Activated CD8-positive, alpha-beta memory T cell treated with anti-CD3 and anti-CD28 coated beads for 1 hour (primary cell): ENCODE measurements at places on chromosomes 13 and 19.

- DNase-seq = no peak
Observed at GRCh38 chr19:35327642-35328041, 1.3 kb upstream of the CD22 start.

- DNase-seq = no peak
Observed at GRCh38 chr13:50529154-50529882, 314.2 kb downstream of the DLEU7 start.

GRCh38 chr13:103002279-103002678 lies 63.9 kb downstream of the SLC10A2 start:
- no peak for DNase-seq

- DNase-seq = no peak
Observed at GRCh38 chr13:79336966-79337365, 69.1 kb downstream of the RBM26 start.

GRCh38 chr13:87696458-87696857 lies 25.3 kb downstream of the SLITRK5 start:
- DNase-seq = no peak

- DNase-seq = no peak
Observed at GRCh38 chr19:46472592-46472991, 1.2 kb upstream of the PNMA8A start.

DNA sequence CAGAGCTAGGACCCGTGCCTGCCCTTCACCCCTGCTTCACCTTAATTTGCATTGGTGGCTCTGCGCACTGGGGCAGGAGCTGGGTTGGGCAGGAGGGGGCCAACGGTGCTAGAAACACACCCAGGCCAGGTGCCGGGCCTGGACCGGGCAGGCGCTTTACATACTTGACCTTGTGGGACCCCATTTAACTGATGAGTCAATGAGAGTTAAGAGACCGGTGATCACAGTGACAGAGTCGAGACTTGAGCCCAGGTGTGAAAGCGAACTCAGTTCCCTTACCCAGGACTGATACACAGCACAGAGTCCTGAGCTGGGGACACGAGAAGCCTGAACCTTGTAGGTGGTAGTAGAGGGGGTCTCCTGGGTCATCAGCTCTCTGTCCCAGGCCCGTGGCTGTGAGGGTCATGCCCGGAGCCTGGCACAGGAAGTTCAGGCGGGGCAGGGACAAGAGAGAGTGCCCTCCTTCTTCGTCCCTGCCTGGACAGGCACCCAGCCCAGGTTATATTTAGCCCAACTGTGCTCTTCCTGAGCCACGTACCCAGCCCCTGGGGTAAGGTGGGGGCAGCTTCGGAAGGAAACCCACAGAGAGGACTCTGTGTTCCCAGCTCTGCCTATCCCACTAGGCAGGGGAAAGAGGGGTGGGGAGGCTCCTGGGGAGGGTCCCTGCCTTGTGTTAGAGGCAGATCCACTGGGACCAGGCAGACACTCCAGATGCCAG lies 1.9 kb downstream of the PRX start:
- no peak for DNase-seq

DNA sequence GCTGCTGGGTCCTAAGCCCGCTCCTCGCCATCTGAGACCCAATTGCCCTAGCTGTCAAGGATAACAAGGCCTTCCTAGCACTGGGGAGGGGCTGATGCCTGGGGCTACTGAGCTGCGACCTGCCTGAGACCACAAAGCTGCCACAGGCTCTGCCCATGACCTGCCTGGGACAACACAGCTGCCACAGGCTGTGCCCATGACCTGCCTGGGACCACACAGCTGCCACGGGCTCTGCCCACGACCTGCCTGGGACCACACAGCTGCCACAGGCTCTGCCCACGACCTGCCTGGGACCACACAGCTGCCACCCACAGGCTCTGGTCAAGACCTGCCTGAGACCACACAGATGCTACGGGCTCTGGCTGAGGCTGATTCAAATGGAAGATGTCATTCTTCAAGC lies 54.8 kb downstream of the EPS15L1 start:
- DNase-seq = no peak

DNA sequence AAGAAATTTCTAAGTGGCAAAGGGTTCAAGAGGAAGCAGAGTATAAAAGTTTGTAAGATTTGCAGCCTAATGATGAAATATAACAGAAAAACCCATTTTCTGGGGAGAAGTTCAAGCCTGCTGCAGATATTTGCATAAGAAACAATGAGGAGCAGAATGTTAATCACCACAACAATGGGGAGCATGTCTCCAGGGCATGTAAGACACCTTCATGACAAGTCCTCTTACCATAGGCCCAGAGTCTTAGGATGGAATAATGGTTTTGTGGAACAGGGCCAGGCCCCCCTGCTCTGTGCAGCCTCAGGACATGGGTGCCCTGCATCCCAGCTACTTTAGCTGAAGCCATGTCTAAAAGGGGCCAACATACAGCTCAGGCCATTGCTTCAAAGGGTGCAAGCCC lies 809.0 kb upstream of the SLITRK5 start:
- DNase-seq = no peak

DNA sequence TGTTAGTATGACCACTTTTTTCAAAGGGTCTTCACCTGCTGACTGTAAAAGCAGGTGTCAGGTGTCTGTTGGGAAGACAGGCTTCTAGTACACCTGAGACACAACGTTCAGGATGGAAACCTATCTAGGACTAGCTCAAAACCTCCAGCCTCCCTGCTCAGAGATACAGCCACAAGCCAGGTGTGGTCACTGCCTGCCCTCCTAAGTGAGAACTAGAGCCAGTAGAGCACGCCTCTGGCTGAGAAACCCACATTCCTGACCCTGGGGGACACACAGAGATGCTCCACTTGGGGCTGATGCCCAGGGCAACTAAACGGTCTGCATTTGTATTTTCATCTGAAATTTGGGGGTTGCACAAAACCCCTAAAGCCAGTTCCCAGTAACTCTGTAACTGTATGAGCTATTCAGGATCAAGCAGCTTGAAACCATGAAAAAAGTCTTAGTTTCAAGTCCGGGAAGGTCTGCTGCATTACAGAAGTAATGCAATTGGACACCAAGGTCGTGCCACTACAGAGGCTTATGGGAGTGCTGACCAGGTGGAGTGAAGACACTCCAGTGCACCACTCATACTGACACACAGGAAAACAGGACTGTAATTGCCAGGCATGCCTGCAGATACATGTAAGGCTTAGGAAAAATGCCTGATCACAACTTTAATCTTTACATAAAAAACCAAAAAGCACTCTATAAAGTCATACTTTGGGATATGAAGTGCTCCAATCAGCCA lies 27.8 kb downstream of the ANKRD10 start:
- no peak for DNase-seq

DNA sequence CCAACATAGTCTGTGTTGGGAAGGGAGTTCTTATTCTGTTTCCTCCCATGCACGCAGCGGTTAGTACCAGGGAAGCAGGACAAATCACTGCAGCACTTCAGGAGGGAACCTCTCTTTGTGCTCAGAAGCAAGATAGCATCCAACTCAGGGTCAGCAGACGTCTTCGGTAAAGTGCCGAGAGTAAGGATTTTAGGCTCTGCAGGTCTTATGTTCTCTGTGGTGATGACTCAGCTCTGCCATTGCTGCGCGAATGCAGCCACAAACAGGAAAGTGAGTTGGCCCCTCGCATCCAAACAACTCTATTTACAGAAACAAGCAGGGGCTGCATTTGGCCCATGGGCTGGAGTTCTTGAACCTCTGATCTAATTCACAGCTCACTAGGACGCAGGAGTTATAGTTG lies 122.1 kb upstream of the SPATA13 start:
- DNase-seq = no peak

GRCh38 chr13:83508771-83509301 lies 373.4 kb downstream of the SLITRK1 start:
- no peak for DNase-seq

DNA sequence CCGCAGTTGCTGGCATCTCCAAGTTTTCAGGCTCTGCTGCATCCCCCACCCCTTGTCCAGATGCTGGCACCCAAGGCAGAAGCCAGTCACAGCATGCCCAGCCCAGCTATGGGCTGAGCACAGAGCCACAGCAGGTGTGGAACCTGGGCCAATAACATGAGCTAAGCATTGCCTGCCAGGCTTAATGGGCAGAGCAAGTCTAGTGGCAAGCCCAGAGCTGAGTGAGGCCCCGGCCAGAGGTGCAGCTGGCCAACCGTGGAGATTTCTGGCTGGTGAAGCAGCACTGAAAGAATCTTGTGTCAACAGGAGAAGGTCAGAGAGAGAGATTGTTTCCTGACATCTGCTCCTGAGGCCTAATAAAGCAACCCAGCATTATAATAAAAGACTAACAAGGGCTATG lies 111.0 kb downstream of the B3GLCT start:
- DNase-seq = no peak

DNA sequence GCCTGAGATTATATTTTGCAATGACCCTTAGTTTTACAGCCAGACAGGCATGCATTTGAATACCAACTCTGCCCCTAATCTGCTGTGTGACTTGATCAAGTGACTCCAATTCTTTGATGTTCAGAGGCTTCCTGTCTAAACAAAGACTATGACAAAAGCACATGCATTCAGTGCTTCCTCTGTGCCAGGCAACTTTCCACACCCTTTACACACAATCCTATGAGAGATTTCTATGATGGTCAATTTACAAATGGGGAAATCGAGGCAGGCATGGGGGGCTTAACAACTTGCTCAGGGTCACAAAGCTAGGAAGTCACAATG lies 3.7 kb upstream of the LYPD3 start:
- no peak for DNase-seq

DNA sequence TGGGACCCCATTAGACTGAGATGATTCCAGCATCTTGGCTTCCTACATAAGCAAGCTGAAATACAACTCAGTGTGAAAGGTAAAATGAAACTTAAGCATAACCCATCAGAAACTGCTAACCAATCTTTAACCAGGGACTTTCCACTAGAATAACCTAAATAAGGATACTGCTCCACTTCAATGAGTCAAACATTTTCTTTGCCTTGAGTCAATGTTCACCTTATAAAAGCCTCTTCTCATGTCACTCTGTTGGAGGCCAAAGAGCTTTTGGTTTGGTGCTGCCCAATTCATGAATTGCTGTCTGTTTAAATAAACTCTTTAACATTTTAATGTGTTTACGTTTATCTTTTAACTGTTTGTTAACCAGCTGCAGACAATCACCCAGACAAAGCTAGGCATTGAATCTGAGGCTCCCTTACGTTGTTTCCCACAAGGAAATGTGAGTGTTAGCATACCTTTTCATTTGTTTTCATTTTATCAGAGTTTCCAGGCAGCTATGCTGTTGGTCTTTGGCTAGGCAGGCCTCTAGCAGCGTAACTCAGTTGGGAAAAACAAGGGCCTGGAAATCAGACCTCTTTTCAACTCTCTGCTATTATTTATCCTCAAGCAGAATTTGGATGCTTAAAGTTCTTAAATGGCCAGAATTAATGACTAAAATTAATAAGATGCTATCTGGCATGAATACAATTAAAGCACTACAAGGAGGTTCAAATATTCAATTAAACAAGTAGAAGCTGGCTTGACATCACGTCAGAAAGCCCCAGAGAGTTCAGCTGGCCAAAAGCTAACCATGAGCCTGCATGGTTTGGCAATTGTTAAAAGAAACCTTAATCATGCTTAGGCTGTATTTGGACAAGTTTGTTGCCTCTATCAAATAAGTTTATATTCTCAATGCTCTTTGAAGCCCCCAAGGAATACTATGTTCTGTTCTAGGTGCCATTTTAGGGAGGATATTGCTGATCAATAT lies 200.2 kb downstream of the DCLK1 start:
- no peak for DNase-seq

DNA sequence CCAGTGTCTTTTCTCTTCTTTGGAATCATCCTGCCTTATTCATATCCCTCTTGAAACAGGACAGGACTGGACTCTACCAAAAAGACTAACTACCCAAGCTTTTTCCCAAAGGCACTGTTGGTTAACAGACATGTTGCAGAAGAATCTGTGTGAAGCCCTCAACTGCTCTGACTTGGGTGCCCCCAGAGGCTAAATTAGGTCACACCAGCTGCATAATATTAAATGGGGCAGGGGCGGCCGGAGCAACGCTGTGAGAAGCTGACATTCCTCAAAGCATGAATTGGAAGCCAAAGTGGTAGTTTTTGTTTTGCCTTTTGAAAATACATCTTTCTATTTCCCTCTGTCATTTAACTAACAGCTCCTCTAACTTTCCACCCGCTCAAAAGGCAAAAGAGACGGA lies 185.9 kb downstream of the LHFPL6 start:
- DNase-seq = no peak

DNA sequence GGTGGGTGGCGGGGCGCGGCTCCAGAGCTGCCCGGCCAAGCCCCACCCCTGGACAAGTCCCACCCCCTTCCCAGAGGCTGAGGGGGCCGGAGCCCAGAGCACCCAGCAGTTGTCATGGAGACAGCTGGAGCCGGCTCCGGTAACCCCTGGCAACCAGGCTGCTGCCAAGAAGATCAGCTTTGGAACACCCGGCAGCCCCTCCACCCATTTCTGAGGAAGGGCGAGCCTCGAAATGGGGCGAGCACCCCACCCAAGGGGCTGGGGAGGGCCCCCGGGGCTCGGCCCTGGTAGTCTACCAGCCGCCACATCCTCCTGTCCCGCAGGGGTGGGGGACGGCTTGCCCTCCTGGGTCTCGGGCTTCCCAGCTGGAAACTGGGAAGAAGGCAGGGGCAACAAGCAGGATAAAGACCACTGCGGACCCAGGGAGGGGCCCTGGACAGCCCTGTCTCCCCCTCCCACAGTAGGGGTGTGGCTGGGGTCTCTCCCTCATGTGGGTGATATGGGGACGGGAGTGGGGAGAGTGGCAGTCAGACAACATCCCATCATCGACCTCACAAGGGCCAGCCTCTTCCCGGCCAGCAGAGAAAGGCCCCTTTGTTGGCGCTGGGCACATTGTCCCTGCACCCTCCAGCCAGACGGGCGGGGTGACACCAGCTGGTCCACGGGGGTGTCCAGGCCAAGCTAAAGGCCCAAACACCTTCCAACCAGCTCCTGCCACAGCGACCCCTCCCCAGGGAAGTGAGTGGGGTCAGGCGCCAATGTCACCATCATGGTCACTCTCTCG lies 1.5 kb downstream of the CERS1 start:
- DNase-seq = no peak

DNA sequence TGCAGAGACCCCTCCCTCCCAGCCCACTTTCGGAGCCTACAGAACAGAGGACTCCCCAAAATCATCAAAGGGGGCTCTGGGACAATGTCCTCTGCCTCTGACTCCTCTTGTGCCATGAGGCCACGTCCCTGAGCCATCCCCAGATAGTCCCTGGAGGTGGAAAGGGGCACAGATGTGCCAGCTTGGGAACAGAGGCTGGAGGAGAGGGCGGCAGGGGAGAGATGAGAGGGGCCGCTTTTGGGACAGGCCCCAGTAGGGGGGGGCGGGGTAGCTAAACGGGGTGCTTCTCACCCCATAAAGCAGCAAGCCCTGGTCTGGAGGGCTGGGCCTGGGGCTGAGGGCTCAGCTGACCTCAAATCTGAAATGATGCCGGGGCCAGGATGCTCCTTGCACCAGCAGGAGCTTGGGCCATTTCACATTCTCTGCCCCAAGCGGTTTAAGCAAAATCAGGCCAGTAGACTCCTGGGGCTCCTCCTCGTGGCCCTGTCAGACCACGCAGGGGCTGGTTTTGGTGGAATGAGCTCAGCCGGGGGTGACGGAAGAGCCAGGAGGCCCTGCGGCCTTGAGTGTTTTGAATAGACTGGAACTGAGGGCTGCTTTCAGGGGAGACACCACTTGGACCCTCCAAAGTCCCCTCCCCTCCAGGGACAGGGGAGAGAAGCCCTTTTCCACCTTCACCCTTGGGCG lies 27.1 kb downstream of the ONECUT3 start:
- no peak for DNase-seq
